ENCODE measurements at places on chromosomes 16 and 17.

- no peak for DNase-seq
Observed at GRCh38 chr17:28282596-28282995, 36.4 kb upstream of the TMEM97 start.

- DNase-seq = no peak
Observed at GRCh38 chr17:17511881-17512858, 16.0 kb upstream of the RASD1 start.

- peak; percentile 44 for DNase-seq
Observed at GRCh38 chr17:50533720-50534148, 1.2 kb downstream of the EPN3 start.

GRCh38 chr17:71192848-71193247, 928.0 kb upstream of the SOX9 start:
- DNase-seq = no peak

DNA sequence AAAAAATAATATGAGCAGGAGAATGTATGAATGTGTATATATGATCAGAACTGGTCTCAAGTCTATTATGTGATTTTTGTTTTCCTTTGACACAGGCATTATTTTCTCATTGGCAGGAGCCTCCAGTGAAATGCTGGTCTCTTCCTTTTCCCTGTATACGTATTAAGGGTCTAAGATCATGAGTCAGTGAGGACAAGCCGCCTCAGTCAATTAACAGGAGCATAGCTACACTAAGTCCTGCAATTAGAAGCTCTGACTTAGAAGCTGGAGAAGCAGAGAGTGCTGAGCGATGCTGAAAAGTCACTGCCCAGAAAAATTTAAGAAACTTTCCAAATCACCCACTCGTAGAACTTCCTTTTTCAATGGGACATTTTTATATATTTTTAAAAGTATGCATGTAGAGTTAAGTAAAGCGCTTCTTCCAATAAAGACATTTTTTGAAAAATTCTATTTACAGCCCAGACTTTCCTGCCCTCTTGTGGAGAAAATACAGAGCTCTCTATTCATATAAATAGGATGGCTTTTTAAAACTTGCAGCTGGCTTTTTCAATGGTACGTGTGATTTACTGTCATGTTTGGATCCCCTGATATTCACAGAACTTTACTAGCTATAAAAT, 70.2 kb upstream of the PSMD7 start:
- peak; percentile 4 for DNase-seq
